AG20443 (cell line): ENCODE measurements at places on chromosomes 6 and 20.

- DNase-seq = no peak
Observed at GRCh38 chr20:51315390-51315789, 227.1 kb downstream of the NFATC2 start.

GRCh38 chr20:24004471-24004870 lies 15.9 kb upstream of the GGTLC1 start:
- peak; percentile 3 for DNase-seq

DNA sequence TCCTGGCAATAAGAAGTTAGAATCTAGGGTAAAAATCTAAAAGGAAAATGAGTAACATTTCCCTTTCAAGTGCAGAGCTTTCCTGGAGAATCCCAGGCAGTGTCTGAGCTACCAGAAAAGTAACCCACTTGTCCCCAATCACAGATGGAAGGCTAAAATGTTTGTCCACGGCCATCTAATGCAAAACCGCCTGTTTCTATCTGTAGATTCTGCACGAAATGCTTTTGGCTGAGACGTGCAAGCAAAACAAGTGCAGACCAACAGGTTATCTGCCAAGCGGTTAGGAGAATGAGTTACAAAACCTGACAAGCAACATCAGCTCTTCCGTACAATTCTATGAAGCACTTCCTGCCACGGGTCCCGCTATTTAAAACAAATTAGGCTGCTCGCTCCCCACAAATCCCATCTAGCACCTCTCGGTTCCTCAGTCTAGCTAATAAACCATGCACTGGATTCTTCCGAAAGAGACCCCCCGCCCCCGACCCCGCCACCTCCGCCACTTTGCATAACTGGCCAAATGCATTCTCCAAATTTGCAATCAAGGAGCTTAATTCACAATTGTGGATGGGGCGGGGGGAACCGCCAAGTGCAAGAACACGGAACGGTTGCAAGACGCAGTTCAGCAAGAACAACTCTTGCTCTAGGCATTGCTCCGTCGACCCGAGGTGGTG lies 1.4 kb downstream of the ELOVL5 start:
- no peak for DNase-seq

DNA sequence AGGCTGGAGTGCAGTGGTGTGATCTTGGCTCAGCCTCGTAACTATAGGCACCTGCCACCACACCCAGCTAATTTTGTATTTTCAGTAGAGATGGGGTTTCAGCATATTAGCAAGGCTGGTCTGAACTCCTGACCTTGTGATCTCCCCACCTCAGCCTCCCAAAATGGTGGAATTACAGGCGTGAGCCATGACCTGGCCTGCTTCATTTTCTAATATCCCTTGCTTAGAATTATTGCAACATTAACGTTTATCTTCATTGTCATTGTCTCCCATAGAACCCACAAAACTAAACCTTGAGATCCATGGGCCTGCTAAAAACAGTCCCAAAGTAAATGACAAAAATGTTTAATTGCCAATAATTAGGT lies 6.1 kb downstream of the EEF1A1 start:
- DNase-seq = no peak

DNA sequence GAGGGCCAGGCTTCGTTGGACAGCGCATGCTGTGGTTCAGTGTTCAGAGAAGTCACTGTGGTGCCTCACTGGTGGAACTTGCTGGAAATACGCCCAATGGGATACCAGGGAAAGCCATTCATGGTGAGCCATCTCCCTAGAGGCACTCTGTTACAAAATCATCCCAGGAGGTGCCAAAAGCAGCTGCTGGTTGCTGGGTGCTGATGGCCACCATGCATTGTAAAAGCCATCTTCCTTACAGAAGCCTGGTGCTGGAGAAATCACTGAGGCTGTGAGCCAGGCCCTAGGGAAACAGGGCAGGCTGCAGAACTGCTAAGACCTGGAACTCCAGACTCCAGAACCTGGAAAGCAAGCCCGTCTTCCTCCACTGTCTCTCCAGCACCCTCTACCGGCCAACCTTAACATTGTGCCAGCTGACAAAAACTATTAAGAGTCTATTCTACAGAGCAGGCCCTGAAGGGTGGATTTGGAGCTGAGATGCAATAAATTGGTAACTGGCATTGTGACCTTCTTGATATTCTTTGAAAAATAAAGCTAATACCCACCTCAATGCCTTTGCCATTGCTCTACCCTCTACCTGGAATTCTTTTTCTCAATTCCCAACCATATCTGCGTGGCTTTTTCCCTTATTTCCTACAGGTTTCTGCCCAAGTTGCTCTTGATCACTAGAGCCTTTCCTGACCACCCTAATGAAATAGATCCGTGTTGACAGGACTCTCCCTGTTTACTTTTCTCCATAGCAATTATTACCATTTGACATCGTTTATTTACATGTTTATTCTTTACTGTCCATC lies 18.5 kb downstream of the SNRPB start:
- peak; percentile 87 for DNase-seq

DNA sequence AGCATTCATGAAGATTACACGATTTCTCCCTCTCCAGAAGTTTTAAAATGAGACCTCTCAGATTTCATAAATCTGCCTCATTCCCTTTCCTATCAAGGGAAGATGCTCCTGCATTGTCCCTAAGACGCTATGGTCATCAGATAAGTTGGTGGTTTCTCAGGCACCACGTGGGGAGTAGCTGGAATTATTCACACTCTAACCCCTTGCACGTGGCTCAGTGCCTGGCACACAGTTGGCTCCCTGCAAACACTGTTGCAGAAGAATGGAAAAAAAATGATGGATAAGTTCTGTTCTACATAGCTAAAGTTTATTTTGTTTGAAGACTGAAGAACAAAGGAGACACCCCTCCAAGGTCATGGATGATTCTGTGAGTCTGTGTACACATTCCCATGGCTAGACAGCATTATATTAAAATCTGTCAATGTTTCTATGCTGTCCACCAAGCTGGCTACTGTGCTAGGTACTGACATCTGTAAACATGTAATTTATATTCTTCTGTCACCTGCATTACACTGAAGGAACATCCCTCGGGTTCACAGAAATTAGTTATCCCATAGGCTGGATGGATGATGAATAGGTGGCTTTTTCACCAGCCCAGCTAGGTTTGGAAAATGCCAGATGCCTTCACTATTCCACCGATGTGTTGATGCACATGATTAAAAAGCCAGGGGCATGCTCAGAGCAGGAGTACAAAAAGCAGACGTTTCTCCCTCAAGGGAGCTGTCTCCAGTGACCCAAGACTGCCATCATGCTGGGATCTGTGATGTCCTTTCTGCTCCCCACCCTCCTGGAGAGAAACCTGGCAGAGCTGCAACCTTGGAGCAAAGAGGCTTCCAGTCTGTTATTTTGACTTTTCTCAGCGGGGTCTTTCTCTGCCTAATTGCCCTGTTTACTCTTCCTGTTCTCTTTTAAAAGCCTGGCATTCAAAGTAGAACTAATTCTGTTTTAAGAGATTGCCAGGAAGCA lies 610.5 kb downstream of the UTRN start:
- DNase-seq = no peak

DNA sequence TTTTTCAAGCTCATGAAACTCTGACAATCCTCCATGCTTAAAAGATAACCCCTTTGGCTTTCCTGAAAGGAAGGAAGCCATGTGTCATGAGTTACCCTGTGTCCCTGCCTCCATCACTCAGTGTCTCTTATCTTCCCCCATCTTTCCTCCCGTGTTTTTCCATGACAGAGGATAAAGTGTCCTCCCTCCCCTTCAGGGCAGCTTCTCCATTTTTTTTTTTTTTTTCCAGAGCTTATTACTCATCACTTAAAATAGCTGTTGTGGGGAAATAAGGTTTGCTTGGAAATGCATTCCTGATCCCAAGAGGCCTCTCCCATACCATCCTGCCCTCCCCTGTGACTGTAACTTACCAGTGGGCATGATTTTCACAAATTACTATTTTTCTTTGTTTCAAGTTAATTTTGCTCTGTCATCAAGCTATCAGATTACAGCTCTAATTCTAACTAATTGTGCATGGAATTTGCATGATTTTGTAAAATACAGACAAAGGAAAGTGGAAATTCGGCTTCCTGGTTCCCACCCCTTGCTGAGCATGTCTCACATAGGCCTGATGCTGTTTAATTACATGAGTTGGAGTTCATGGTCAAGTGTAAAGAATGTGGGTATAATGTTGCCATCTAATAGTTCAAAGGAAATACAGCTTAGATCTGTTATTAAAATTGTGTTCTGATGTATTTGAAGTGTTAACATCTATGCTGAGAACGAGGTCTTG lies 614.5 kb upstream of the FLRT3 start:
- peak; percentile 74 for DNase-seq

- peak; percentile 96 for DNase-seq
Observed at GRCh38 chr20:57698116-57698866, 11.5 kb downstream of the PMEPA1 start.

DNA sequence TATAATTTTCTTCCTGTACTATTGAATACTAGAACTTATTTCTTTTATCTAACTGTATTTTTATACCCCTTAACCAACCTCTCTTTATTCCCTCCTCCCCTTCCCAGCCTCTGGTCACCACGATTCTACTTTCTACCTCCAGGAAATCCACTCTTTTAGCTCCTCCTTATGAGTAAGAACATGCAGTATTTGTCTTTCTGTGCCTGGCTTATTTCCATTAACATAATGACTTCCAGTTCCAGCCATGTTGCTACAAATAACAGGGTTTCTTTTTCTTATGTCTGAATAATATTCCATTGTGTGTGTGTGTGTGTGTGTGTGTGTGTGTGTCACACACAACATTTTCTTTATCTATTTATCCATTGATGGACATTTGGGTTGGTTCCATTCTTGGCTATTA lies 152.3 kb upstream of the OLIG3 start:
- DNase-seq = no peak

GRCh38 chr20:58393299-58393698 lies 4.3 kb downstream of the VAPB start:
- peak; percentile 17 for DNase-seq

DNA sequence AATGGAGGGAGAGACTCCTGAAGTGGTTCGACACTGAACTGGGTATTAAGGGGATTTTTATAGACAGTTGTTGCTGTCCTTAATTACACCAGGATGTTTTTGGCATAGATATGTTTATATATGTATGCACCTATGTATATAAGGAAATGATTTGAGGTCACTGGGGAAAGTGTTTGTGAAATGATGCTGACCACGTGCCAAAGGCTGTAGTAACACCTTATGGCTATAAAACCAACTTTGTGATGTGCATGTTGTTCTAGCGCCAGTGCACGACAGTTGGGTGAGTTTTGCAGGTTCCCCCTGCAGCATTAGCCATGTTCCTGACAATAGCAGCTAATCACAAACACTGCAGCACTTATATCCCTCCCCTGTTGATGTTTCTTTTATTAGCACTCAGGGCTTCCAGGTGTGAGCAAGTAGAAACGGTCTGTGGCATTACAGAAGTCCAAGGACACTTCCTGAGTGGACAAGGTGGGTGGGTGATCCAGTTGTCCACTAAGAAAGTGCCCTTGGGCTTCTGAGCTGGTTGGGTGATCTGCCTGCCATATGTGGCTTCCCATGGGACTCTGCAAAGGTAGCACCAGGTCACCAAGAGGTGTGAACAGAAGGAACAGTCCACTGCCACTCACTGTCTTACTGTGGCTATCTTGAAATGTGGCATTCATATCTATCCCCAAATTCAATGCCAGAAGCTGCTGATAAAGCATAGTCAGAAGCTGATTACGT lies 63.0 kb upstream of the RBM24 start:
- no peak for DNase-seq

GRCh38 chr6:19731282-19731681 lies 105.9 kb upstream of the ID4 start:
- DNase-seq = peak; percentile 82

GRCh38 chr20:48861444-48861843 lies 33.6 kb upstream of the PREX1 start:
- no peak for DNase-seq

- peak; percentile 51 for DNase-seq
Observed at GRCh38 chr6:81981812-81982211, 229.3 kb upstream of the TENT5A start.

- DNase-seq = peak; percentile 19
Observed at GRCh38 chr6:12258591-12259075, 31.5 kb upstream of the EDN1 start.

DNA sequence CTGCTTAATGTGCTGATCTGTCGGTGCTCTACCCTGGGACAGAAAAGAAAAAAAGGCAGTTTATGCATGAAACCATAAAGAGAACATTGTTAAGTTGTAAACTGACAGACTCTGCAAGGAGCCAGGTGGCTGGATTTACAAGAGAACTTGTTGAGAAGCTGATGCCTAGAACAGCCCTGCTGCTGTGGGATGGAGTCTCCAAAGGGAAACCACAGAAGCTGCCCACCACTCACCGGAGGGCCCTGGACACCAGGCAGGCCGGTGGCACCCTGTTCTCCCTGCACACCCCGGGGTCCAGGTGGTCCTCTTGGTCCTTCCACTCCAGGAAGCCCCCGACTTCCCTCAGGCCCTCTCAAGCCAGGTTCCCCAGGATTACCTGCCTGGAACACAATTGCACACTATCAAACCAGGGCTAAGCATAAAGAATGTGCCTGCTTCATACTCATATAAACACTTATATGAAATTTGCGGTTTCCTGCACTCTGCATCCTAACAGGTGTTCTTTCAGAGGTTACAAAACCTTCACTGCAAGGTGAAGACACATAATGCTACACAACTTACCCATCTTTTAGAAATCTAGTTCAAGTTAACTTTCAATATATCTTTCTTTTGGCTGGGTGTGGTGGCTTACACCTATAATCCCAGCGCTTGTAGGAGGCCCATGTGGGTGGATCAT lies 68.2 kb downstream of the COL9A1 start:
- no peak for DNase-seq

GRCh38 chr6:26294302-26294701 lies 70.7 kb upstream of the BTN3A2 start:
- DNase-seq = no peak

GRCh38 chr6:92756912-92757311 lies 662.4 kb downstream of the EPHA7 start:
- no peak for DNase-seq

DNA sequence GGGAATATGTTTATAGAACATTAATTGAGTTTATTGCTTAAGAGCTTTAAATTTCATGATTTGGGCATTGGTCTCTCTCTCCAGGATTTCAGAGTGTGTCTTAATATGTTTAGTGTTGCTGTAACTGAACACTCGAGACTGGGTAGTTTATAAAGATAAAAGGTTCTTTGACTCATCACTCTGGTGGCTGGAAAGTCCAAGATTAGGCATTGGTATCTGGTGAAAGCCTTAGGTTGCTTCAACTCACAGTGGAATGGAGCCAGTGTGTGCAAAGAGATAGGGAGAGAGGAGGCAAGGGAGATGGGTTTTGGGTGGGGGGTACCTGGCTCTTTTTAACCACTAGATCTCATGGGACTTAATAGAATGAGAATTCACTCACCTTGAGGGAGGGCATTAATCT lies 35.6 kb upstream of the DTNBP1 start:
- no peak for DNase-seq

- DNase-seq = no peak
Observed at GRCh38 chr6:15715851-15716250, 53.0 kb upstream of the DTNBP1 start.

GRCh38 chr20:49894073-49894470 lies 21.3 kb downstream of the SPATA2 start:
- DNase-seq = no peak
